ENCODE measurements at places on chromosomes 4 and X. TPM values are rescaled to one million over a fixed set of nuclear protein-coding genes. Genes with fewer than 3 reads are reported as not detected.

Gene GDPD2
- 6.0 TPM for total RNA-seq

Gene ZNF718
- 14.4 TPM for total RNA-seq

Gene NDNF
- 23.9 TPM for total RNA-seq

Gene SHOX
- 0.16 TPM for total RNA-seq

Gene HOPX
- total RNA-seq: not detected

Gene SSX3
- total RNA-seq: not detected

Gene CENPVL2
- 1.6 TPM for total RNA-seq

Gene CXorf65
- not detected for total RNA-seq

Gene TMSB15C
- total RNA-seq: 18.7 TPM

Gene GATA1
- not detected for total RNA-seq

Gene ALAS2
- total RNA-seq: not detected

Gene HSFX4
- not detected for total RNA-seq

Gene TCEAL9
- 42.8 TPM for total RNA-seq

Gene SOD3
- total RNA-seq: 0.32 TPM

Gene HMGB3
- total RNA-seq: 277 TPM

Gene GYG2
- 75.6 TPM for total RNA-seq

DNA sequence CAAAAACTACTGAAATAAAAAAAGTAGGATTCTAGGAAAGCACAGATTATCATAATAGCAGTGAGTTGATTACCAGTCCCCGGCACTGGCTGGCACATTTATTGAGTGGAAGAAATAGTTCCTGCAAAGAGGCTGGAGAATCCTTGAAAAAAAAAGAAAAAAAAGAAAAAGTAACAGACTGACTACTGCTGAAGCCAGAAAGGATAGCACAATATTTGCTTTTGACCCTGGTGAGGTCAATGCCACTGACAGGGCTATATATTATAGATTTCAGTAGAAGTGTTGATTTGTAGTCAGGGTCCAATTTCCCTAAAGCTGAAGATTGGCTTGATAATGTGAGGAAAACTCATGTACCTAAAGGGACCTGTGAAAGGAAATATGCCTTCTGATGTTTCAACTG is 64.7 kb downstream of the NDNF start:
- DNase-seq: no peak

DNA sequence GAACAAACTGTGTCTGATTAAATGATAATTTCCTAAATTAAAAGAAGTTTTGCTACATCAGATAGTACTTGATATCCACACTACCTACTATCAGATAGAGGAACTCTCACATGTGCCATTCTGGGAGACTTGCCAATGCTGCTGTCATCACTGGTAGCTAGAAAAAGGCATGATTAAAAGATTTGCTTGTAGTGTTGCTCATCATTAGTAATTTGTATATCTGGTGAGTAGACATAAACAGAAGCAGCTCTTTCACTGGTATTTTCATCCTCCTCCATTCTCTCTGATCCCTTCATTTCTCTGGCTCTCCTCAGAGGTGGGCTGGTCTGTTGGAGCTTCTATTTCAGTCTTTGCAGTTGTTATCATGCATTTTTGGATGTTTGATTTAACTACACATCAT is 56.0 kb downstream of the SPRY1 start:
- DNase-seq: no peak

- no peak for DNase-seq
Observed at GRCh38 chrX:121320441-121320840, 273.0 kb downstream of the GLUD2 start.

- peak; percentile 74 for DNase-seq
Observed at GRCh38 chrX:154398668-154399526, 720 bp downstream of the RPL10 start.

- no peak for DNase-seq
Observed at GRCh38 chr4:15836362-15836761, 58.2 kb downstream of the CD38 start.

DNA sequence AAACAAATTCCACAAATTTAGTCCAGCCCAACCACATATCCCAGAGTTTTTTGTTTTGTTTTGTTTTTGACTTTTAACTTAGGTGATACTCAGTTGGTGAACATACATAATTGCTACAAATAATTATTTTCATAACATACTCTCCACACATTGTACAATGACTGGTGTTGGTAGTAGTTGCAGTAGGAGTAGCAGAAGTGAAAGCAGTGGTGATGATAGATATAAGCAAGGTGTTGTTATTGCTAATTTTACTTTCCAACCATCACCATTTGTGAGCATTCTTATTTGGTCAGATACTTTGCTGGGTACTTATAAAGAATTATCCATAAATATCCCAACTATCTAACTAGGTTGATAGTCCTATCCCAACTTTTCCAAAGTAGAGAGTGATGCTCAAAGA is 47.3 kb downstream of the ARHGAP24 start:
- no peak for DNase-seq

DNA sequence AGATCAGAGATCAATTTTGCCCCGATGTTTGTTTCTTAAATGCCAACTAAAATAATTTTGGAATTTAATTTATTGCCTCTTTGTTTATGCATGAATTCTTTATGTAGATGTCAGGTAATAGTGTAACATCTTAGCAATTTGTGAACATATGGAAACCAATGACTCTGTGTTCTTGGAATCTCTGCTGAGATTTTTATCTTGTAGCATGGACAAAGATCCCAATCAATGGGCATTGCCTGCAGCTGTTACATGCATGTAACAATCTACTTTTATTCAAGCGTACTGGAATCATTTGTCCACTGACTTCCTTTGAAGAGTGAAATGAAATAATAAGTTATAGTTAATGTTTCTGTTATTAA is 61.6 kb upstream of the ARSJ start:
- no peak for DNase-seq

DNA sequence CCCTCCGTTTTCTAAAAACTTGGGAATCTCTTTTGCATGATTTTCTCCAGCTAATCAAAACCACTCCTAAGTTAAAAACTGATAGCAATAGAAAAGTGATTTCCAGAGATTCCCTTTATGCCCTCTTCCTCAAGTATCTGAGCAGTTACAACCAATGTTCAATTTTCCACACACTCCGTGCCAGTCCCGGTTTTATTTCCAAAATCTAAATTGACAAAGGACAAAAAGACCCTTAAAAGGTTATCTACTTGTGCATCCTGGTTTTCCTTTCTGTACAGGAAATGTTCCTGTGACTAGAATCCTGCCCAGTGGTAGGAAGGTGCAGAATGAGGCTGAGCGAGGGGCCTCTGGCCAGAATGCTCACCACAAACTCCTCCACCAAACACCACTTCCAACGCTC is 1.3 kb downstream of the SFRP2 start:
- no peak for DNase-seq

DNA sequence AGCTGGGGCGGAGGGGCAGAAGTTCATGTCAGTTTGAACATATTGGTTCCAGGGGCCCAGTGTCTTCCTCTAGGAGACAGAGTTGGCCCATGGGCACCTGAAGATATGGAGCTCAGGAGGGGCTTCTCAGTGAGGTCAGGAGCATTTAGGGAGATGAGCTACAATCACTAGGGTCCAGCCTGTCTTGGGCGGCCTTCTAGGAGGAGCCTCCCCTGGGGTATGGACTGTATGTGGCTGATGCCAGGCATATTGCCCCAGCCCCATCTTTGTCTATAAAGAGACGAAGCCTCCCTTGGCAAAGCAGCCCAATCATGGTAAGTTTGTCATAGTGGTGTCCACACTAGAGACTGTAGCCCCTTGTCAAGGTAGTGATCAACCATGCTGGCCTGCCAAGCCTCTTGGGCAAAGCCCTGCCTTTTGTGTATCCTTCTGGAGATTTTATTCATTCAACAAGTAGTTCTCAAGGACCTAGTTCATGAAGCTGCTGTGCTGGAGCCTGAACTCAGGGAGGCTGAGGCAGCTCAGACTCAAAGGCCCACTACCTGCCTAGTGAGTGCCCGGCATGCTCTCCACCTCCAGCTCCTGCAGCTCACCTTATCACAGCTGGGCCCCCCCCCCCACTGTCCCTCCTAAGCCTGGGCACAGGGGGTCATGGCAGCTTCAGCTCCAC is 5.4 kb upstream of the CNGA2 start:
- no peak for DNase-seq

DNA sequence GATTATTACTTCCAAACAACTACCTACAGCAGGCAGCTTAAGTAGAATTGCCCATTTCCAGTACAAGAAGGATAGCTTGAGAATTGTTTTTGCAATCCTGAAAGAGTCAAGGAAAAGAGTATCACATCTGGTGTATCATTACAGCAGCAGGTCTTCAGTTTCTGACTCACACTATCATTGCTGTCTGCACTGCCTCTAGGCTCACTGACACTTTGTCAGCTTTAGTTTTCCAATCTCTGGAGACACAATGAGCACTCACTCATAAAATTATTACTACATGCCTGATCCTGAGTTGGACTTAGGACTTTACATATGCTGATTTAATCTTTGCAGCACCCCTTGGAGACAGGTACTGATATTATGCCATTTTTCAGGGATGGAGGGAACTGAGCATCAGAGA is 244.6 kb upstream of the BOD1L1 start:
- DNase-seq: no peak

DNA sequence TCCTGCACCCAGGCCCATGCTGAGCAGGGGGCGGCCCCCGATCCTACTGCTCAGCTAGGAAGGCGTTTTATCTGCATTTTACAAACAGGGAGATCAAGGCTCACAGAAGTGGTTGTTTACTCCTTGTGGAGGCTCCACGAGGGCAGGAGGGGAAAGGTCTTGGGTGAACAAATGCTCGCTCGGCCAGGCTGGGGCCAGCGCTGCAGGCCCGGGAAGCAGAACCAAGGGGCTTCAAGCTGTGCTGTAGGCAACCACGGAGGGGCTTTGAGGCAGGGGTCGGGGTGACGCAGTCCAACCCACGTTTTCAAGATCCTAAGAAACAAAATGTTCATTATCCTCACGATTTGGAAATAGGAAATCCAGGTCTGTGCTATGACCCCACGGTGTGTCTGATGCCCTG is 125.8 kb downstream of the HMX1 start:
- no peak for DNase-seq

GRCh38 chrX:4655743-4656142 is 942.3 kb upstream of the PRKX start:
- no peak for DNase-seq

DNA sequence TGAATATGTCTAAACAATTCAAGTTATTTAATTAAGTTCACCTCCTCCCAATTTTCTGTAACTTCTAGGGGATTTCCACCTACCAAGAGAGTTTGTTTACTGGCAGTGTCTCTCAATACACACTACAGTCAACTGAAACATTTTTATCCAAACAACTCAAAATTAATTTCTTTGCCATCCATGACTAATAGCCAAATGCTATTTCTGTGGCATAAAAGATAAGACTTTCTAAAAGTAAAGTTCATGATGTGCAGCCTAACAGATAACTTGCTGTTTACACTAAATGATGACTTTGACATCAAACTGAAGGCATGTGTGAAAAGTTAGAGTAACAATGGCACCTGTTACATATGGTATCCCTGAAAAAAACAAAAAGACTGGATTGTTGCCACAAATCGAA is 7.3 kb downstream of the TAB3 start:
- DNase-seq: no peak

DNA sequence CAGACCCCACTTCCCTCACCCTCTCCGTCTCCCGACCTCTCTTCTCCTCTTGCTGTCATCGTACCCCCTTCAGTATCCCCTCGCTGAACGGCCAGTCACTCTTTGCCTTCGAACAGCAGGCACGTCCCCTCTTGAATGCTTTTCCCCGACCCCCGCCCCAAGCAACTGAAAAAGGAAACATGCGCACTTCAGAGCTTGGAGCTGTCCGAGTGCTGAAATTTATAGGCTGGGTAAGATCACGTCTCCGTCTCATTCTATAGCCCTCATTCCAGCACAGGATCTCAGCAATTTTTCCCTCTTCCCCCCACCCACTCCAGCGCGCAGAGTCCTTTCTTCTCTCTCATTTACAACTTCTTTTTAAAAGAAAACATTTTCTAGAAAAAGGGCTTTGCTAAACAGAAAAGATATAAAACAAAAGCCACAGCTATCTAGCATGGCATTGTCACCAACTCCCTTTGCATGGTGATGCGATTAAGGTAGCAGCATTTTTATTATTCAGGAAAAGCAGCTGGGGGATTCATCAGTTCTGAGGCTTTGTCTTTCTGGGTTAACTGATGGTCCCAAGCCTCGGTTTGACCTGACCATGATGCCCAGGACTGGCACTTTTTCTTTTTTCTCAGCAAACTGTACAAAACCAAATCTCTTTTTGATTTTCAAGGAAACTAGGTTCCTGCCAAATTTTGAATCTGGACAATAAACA is at the start of gene GLRA2:
TSS of gene GLRA2 (plus strand) at position 247 of the 700 bp plus-strand sequence. CDS start 522 bp downstream, outside the sequence.
- peak; percentile 49 for DNase-seq

- DNase-seq: no peak
Observed at GRCh38 chr4:140799686-140800225, 43.6 kb upstream of the TBC1D9 start.

GRCh38 chr4:95086551-95086950 is 328.8 kb downstream of the BMPR1B start:
- DNase-seq: no peak

DNA sequence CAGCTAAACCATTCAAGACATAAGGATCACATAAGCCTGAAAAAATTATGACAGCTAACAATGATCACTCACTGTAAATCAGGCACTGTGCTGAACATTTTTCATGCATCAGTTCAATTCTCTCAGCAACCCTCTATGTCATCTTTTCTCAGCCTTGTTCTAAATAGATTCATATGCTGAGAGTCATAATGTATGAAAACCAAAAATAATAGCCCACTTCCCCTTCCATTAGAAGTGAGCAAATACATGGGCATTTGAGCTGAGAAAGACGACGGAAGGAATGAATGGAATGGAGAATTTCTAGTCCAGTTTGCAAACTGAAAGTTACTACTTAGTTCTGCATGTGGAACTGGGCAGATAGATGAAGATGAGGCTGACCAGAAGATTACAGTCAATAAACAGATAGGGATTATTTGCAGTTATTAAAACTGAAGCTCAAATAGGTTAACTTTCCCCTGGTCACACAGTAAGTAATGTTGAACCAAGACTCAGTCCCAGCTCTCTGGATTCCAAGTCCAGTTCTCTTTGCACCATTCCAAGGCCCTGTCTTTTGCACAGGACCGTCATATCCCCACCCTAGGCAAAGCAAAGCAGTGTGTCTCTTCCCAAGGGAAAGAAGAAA is 1.6 kb upstream of the SH3RF1 start:
- DNase-seq: no peak

DNA sequence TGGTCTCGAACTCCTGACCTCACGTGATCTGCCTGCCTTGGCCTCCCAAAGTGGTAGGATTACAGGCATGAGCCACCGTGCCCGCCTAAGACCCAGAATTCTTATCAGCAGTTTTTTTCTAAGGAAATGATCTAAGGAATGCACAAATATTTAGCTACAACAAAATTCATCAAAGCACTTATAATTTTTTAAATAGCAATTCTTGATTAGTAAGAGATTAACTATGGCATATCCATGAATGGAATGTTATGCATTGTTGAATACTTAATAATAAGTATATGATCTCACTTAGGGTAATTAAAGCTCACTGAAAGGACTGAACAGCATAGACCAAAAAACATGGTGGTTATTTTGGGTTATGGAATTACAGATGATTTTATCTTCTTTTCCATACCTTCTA is 18.4 kb downstream of the CENPU start:
- no peak for DNase-seq

DNA sequence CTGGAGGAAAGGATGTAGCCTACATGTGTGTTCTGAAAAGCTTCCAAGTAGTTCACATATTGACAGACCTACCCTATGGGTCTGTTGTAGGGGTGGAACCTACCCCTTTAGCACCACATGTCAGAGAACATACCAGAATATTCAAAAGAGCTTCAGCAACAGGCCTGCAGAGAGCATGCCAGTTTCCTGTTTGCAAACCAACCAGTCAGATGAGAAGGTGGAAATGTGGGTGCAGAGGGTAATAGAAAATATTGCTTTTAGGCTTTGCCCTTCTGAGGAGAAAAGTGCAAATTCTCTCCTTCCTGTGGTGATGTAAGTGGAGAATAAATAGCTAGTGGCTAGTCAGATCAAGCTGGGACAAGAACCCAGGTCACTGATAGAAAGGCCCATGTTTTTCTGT is 16.4 kb downstream of the INTS6L start:
- DNase-seq: no peak
